Stimulated activated CD4-positive, alpha-beta T cell treated with anti-CD3 and anti-CD28 coated beads, Interleukin-4, amount 100 ng/mL, for 4 hours (primary cell): ENCODE measurements at places on chromosomes 5 and 9.

DNA sequence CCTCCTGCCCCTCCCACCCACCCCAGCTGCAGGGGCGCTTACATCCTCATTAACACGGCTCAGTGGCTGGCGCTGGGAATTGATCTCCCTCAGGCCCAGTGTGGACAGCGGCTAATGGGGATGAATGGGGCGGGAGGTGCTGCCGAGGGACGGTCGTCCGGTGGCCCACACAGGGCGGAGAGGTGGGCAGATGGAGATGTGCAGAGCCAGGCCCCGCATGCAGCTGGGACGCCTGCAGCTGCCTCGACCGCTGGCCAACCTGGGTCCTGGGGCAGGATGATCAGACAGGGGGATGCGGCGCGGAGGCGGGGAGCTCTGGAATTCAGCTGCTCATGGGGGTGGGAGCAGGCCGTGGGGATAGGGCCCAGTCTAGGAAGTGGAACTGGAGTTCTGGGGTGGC is 17.6 kb downstream of the TSPAN17 start:
- no peak for DNase-seq

DNA sequence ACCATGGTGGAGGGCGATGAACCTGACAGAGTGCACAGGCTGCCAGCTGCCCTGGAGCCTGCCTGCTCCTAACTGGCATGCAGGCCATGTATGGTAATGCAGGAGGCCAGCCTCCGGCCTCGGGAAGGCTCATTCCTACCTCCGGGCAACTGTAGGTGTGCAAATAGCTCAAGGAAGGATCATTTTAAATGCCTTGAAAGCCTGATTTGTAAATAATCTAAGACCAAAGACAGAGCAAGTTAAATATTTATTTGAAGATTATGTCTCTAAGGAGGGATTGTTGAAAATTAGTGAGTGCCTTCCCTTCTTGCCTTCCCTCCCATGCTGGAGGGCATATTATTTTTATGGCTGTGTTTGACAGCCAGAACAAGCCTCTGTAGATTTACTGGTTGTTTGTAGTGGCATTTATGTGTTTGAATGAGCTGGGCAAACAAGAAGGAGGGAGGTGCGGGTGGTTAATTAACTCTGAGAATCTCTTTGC is 285.7 kb upstream of the TUT7 start:
- no peak for DNase-seq

- DNase-seq: no peak
These were observed 158.6 kb upstream of the PPP1R26 start for GRCh38 chr9:135320943-135321342.

- DNase-seq: no peak
These were observed 228.7 kb downstream of the TLE1 start for GRCh38 chr9:81460693-81461092.

- DNase-seq: no peak
These were observed 34.4 kb upstream of the PIK3R1 start for GRCh38 chr5:68181039-68181599.

- DNase-seq: no peak
These were observed 27.1 kb upstream of the GAS1 start for GRCh38 chr9:86974421-86974820.
